Activated naive CD8-positive, alpha-beta T cell treated with anti-CD3 and anti-CD28 coated beads, Interleukin-2, amount 10 ng/mL, durations not matched to agents 7 days and 5 days (primary cell): ENCODE measurements at places on chromosomes 7 and 10. TPM values are rescaled to one million over a fixed set of nuclear protein-coding genes. Genes with fewer than 3 reads are reported as not detected.

LRRC4 gene
- 0.11 TPM for total RNA-seq

MINPP1 gene
- total RNA-seq = 8.0 TPM

HERPUD2 gene
- total RNA-seq = 48.5 TPM

NUTM2E gene
- total RNA-seq = not detected

PTPRZ1 gene
- not detected for total RNA-seq

GFRA1 gene
- total RNA-seq = not detected

- H3K4me3 ChIP-seq = no peak within 1 kb of the TSS
- H3K27ac ChIP-seq = no peak within 1 kb of the TSS
- DNase-seq = no peak
- no peaks in the 10 kb centered on the region for H3K27me3 ChIP-seq
Measured at GRCh38 chr7:75772081-75773077, at the start of gene CCL26. CCL26 (minus strand) TSS chr7:75772211; CDS start chr7:75772176, 35 bp downstream.

DNA sequence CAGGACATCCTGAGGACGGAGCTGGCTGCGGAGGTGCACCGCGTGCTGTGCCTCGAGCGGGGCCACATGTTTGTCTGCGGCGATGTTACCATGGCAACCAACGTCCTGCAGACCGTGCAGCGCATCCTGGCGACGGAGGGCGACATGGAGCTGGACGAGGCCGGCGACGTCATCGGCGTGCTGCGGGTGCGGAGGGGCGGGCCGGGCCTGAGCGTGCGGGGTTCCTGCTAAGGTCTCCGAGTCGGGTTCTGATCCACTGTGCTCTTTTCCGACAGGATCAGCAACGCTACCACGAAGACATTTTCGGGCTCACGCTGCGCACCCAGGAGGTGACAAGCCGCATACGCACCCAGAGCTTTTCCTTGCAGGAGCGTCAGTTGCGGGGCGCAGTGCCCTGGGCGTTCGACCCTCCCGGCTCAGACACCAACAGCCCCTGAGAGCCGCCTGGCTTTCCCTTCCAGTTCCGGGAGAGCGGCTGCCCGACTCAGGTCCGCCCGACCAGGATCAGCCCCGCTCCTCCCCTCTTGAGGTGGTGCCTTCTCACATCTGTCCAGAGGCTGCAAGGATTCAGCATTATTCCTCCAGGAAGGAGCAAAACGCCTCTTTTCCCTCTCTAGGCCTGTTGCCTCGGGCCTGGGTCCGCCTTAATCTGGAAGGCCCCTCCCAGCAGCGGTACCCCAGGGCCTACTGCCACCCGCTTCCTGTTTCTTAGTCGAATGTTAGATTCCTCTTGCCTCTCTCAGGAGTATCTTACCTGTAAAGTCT is 10.4 kb downstream of the ATG9B start:
- H3K4me3 ChIP-seq = peak overlapping the region; percentile 93
- H3K36me3 ChIP-seq = peaks cover 5% of the 10 kb centered on the region
- peak overlapping the region; percentile 98 for H3K27ac ChIP-seq
- peaks cover 2% of the 10 kb centered on the region for H3K27me3 ChIP-seq

- no peak overlapping the region for H3K27ac ChIP-seq
- H3K4me1 ChIP-seq = peaks cover 4% of the 10 kb centered on the region
- peaks cover 2% of the 10 kb centered on the region for H3K36me3 ChIP-seq
- DNase-seq = no peak
- peaks cover 14% of the 10 kb centered on the region for H3K27me3 ChIP-seq
Measured at GRCh38 chr7:106417273-106417902, 132.6 kb upstream of the NAMPT start.

DNA sequence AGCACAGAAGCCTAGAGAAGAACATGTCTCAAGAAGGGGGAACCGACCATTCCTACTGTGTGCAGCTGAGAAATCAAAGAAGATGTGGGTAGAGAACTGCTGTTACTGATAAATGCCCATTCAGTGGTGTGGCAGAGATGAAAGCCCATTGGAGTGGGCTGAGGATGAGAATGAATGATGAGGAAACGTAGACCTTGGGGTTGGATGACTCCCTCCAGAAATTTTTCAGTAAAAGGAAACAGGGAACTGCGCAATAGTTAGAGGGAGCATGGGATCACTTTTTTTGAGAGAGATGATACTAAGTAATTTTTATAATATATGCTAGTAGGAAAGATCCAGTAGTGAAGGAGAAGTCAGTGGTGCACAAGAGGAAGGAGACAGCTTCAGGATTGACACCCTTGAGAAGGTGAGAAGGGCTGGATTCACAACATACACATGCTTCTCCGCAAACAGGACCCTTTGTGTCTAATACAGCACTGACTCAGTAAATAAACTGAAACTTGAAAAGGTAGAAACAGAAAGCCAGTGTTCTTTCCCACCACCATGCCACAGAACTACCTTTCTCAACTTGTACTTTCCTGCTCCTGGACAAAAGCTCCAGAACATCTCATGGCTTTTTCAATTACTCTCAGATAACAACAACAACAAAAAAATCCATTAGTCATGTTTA is 104.7 kb upstream of the IL6 start:
- no peak overlapping the region for H3K27ac ChIP-seq
- peaks cover 43% of the 10 kb centered on the region for H3K27me3 ChIP-seq
- H3K36me3 ChIP-seq = peaks cover 4% of the 10 kb centered on the region
- no peak overlapping the region for H3K4me3 ChIP-seq
- H3K4me1 ChIP-seq = no peaks in the 10 kb centered on the region

DNA sequence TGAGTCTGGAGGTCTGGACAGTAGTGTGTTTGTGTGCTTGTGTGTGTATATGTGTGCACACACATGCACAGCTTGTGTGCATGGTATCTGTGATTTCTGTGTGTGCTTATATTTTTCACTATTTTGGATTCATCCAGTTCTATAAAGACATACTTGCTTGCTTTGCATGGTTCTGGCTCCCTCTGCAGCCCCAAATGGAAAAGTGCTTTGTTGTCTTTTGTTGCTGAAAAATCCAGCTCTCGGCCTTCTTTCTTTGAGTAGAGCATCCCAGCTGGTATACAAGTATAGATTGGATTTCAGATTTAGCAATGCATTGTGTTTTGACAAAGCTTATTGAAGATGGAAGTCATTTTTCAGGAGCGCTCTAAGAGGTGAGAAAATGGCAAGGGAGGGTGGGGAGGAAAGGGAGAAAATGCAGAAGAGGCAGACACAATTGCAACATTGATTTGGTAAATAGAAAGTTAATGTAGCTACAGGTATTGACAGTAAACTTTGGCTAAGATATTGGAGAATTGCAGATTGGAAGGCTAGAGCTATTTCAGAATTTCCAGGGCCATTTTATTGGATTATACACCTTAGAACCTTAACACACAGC is 333.9 kb downstream of the AUTS2 start:
- no peak overlapping the region for H3K27ac ChIP-seq
- H3K36me3 ChIP-seq = no peaks in the 10 kb centered on the region
- H3K27me3 ChIP-seq = peaks cover 2% of the 10 kb centered on the region
- no peak overlapping the region for H3K4me3 ChIP-seq
- DNase-seq = no peak
- H3K4me1 ChIP-seq = no peaks in the 10 kb centered on the region

GRCh38 chr10:121614613-121615434 is 16.6 kb upstream of the FGFR2 start:
- H3K27ac ChIP-seq = no peak overlapping the region
- H3K27me3 ChIP-seq = no peaks in the 10 kb centered on the region
- H3K4me1 ChIP-seq = no peaks in the 10 kb centered on the region
- no peaks in the 10 kb centered on the region for H3K36me3 ChIP-seq
- DNase-seq = no peak
